ENCODE measurements at places on chromosomes 7 and 10.

DNA sequence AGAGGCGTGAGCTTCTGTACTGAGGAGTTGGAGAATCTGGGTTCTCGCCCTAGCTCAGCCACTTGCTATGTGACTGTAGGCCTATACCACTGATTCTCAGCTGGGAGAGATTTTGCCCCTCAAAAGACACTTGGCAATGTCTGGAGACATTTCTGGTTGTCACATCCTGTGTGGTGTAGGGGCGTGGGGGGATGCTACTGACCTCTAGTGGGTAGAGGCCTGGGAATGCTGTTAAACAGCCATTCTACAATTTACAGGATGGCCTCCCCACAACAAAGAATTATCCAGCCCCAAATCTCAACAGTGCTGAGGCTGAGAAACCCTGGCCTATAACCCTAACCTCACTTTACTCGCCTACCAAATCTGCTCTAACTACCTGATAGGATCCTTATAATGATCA lies 58.8 kb upstream of the GAD2 start:
- no peak for DNase-seq

DNA sequence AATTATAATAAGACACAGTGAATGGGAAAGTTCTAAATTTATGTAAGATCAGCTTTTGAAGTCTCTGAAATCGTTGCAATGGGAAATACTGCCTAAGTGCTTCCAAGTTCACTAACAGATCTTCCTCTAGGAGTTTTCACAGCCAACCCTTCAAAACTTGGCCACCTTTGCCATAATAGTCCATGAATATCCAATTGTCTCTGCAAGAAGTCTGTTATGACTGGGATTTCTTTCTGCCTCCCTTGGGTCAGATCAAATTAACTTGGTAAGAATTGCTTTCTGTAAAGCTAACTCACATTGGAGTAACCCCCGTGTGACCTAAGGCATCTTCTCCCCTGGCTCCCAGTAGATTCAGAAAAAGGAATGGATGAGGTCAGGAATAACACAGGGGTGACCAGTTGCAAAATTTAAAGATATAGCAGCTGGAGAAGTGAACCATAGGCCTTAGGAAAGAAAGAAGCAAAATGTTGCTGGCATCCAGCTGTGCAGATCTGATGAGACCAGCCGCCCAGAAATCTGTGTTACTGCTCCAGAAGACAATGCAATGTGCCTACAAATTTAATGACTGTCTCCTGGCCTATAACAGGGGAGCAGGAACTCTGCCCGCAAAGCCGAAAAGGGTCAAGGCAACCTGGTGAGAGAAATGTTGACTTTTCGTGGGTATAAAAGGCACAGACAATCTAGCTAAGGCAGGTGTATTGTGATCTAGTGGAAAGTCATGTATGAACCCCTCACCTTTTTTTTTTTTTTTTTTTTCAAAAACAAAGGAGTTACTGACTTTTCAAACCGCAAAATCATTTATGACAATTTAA lies 7.5 kb upstream of the OPTN start:
- no peak for DNase-seq

DNA sequence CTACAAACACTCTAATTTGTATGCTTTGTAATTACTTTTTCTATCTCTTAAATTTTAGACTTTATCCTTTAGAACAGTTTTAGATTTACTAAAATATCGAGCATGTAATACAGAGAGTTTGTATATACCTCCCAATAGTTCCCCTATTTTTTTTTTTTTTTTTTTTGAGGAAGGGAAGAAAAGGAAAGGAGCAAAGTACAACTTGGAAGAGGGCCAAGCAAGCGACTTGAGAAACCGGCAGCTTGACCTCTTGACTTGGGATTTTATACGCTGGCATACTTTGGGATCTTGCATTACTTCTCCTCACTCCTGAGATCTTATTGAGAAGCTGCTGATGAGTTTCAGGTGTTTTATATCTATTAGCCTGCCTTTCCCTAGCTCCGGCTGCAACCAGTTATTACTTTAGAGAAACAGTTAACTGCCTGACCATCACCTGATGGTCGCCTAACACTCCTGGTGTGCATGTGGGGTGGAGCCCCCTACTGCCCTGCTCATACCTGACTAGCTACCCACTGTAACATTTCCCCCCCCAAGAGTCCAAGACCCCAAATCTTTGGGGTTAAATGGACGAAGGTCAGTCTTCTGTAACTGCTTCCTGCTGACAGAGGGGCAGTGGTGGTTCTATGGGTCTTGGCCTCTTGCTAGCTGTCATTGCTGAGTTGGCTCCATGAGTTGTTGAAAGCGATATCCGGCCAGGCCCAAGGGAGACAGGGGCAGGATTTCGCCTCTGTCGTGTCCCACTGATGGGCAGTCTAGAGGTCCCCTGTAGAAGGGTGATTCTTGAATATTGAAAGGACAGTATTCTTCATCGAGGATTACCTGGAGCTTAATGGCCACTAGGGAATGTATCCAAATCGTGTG lies 28.5 kb downstream of the MKLN1 start:
- DNase-seq: peak; percentile 37

DNA sequence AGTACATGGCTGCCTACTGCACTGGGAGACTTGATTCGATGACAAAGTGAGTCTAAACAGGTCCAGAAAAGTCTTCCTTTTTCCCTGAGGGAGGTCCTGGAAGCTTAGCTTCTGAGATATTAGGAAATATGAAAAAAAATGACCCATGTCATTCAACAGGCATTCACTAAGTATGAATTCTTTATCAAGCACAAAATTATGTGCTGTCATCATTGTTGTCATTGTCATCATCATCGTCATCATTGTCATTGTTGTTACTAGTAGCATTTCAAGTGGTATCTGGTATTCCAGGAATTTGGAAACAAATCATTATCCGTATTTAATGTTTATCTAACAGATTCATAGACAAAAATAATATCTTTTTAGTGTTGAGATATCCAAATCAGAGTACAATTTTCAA lies 49.7 kb upstream of the HECTD2 start:
- no peak for DNase-seq

- peak; percentile 17 for DNase-seq
These were observed 687.8 kb downstream of the IPMK start for GRCh38 chr10:57579926-57580325.

DNA sequence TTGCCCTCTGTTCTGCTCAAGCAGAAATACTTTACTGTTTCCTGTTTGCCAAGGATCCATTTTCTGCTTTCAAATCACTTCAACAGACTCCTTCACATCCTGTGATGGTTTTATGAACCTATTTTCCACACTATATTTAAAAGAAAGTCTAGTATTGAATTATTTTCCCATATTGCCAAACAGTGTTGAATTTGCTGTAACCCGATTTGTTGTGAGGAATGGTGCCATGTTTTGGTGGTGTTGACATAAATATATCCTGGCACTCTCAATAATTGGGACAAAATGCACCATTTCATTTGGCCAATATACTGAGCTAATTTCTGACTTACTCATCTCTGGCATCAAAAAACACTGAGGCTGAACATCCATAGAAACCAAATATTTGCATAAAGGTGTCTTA lies 615.4 kb upstream of the SEMA3D start:
- DNase-seq: no peak

- DNase-seq: no peak
These were observed 204.3 kb downstream of the CHCHD3 start for GRCh38 chr7:132877573-132877972.

GRCh38 chr10:62048919-62049623 lies 147.6 kb downstream of the ARID5B start:
- peak; percentile 99 for DNase-seq

DNA sequence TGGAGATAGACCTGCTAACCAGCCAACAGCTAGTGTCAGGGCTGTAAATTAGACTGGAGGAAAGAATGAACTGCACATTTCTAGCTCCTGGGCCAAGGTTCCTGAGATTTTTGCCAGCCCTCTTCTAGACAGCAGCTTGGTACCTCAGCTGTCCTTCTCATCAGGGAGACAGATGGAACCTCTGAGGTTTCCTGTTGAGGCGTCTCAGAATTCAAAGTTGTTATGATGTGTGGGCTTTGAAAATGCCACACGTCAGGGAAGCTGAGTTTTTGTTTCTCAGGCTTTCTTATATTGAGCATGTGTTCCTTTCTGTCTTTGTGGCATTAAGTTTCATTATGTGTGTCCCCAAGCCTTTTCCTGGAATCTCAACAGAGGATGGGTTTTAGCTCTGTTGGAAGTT lies 736.6 kb downstream of the AUTS2 start:
- DNase-seq: no peak

DNA sequence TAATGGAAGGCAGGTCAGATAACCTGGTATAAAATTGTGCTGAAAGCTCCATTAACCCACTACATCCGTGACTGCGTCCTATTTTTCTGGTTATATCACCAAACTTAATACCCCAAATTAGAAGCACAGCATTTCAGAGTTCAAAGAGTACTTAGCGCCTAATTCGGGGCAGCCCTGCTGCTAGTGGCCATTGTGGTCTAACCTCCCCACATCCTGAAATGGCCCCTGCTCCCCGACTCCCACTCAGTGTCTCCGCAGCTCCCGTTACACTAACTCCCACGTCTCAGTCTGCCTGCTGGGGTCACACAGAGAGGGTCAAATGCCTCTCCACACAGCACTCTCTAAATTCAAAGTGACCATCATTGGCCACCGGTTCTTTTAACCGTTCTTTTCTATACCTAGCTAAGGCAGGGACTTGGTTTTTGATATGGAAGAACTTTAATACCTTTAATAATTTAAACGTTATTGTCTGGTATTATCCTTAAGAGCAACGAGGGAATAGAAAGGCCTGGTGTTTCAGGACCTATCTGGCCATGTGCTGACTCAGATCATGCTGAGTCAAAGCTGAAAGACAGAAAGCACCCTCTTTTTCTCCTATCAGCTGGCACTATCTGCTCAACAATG lies 117.1 kb downstream of the KMT2E start:
- DNase-seq: peak; percentile 63

- peak; percentile 81 for DNase-seq
These were observed 32.7 kb upstream of the ZNF438 start for GRCh38 chr10:31064348-31064747.

GRCh38 chr7:112404321-112404720 lies 45.9 kb upstream of the IFRD1 start:
- no peak for DNase-seq

GRCh38 chr7:50660830-50661175 lies 95.6 kb upstream of the DDC start:
- DNase-seq: no peak

- no peak for DNase-seq
These were observed 45.1 kb downstream of the CHN2 start for GRCh38 chr7:29239638-29240037.

DNA sequence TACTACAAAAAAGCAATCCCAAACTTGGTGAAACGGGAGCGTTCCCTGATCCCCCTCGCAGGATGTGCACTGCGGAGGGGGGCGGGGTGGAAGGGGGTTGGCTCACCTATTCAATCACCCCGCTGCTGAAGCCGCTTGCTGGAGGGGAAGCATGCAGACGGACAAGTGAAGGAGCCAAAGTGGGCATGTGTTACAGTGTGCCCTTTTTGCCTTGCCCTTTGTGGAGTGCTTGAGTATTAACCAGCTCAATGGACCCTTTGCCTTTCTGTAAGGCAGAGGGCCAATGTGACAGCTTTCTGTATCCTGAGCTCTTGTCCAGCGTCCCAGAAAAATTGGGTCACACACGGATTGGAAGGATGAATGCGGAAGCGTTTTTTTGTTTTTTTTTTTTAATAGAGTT lies 348.9 kb upstream of the NPSR1 start:
- no peak for DNase-seq

GRCh38 chr7:137403353-137403695 lies 59.8 kb upstream of the PTN start:
- no peak for DNase-seq

- DNase-seq: peak; percentile 56
These were observed 22.2 kb upstream of the EXOC4 start for GRCh38 chr7:133230591-133231194.

GRCh38 chr10:124728071-124728829 lies 15.9 kb downstream of the FAM53B start:
- DNase-seq: no peak

GRCh38 chr7:152699079-152699478 lies 23.1 kb upstream of the XRCC2 start:
- DNase-seq: no peak
